ENCODE measurements at places on chromosomes 6 and 20. TPM values are rescaled to one million over a fixed set of nuclear protein-coding genes. Genes with fewer than 3 reads are reported as not detected.

The KDM1B gene
- total RNA-seq, result 12.6 TPM

The DYNLT2 gene
- 0.74 TPM for total RNA-seq

The PDE7B gene
- total RNA-seq, result 36.8 TPM

The AMD1 gene
- 61.0 TPM for total RNA-seq

The DXO gene
- total RNA-seq, result 22.7 TPM

Measured in mammary microvascular endothelial cell (primary cell).